ENCODE measurements at places on chromosomes 5 and 9.
A peak's percentile ranks its signal among the peaks of the same experiment; 100 is the strongest.

- DNase-seq, result no peak
These were observed 33.9 kb downstream of the TRIP13 start for GRCh38 chr5:926417-927171.

- DNase-seq, result no peak
These were observed 983.1 kb downstream of the TLE4 start for GRCh38 chr9:80554856-80555255.

GRCh38 chr9:128249908-128250838, 25.6 kb downstream of the GOLGA2 start:
- DNase-seq, result peak; percentile 83

GRCh38 chr5:24188216-24188925, 456.4 kb downstream of the CDH10 start:
- no peak for DNase-seq

- DNase-seq, result no peak
These were observed 483.7 kb downstream of the RAB3C start for GRCh38 chr5:59066367-59067163.

- DNase-seq, result no peak
These were observed 102.6 kb upstream of the COL5A1 start for GRCh38 chr9:134538856-134539566.

GRCh38 chr9:133566382-133566781, 31.9 kb downstream of the ADAMTSL2 start:
- DNase-seq, result no peak
